ENCODE measurements at places on chromosomes 16 and 17.

DNA sequence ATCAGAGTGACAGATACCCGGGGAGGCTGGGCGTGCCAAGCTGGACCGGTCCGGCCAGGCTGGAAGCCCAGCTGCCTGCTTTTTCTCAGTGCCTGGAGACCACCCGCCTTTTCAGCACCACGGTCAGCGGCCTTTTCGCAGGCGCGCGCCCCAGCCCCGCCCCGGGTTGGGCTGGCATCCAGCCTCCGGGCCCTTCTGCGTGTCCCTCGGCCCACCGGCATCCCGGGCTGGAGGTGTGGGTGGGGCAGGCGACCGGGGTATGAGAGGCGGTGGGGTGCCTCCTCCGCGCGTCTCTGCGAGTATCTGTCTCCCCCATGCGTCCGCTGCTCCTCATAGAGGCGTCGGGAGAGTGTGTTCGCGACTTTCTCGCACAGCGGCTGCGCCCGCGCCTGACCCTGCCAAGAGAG is 102.5 kb downstream of the MRM1 start:
- DNase-seq, result peak; percentile 22

DNA sequence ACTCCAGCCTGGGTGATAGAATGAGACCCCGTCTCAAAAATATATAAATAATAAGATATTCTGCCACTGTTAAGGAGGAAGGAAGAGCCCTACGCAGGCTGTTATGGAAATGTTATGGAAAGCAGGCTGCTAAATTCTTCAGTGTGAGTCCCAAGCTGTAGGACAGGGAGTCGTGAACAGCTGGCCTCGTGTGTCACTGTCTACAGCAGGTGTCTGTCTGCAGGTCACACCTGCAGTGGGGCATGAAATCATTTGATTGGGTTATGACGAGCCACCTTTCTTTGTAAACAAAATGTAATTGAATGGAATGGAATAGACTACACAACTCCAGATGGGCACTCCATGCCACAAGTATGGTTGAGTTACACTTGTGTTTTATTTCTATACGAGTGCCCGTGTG is 15.6 kb upstream of the LITAF start:
- no peak for DNase-seq

- DNase-seq, result no peak
Measured at GRCh38 chr16:30601966-30602365, 8.2 kb downstream of the ZNF689 start.

DNA sequence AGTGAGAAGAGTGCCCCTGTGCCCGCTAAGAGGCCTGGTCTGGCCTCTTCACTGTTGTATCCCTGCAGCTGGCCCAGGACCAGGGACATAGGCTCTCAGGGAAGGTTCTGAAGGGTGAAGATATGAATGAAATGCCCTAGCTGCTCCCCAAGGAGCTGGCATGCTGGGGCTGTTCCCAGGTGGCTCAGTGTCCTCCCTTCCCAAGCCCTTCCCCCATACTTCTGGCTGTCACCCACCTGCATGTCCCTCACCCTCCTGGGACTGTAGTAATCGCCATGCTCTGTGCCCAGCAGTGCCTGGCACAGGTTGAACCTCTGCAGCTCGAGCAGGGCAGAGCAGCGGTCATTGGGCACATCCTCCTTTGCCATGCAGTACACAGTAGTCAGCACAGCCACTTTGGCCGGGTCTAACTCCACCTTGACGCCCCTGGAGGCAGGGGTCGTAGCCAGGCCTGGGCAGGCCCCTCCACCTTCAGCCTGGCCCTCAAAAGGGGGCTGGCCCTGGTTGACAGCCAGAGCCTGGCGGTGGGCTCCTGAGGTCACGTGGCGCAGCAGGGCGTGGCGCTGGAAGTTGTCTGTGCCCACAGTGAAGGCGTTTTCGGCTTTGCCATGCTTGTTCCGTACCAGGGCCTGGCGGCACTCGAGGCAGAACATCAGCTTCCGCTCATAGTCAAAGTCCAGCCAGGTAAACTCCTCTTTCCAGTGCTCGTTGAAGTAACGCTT is 7.6 kb downstream of the C17orf113 start:
- no peak for DNase-seq

DNA sequence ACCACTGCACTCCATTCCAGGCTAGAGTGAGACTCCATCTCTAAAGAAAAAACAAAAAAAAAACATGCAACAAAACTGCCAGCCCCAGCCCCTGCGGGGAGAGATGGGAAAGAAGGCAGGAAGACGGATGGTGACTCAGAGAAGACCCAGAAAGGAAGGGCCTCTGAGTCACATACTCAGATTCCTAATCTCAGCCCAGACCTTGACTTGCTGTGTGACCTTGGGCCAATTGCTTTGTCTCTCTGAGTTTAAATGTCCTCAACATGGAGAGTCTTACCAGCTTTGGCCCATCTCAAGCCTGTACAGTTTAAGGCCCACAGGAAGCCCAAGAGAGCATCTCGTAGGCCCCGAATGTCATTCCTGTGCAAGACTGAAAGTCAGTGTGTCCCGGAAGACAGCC is 86.5 kb upstream of the LHX1 start:
- no peak for DNase-seq

DNA sequence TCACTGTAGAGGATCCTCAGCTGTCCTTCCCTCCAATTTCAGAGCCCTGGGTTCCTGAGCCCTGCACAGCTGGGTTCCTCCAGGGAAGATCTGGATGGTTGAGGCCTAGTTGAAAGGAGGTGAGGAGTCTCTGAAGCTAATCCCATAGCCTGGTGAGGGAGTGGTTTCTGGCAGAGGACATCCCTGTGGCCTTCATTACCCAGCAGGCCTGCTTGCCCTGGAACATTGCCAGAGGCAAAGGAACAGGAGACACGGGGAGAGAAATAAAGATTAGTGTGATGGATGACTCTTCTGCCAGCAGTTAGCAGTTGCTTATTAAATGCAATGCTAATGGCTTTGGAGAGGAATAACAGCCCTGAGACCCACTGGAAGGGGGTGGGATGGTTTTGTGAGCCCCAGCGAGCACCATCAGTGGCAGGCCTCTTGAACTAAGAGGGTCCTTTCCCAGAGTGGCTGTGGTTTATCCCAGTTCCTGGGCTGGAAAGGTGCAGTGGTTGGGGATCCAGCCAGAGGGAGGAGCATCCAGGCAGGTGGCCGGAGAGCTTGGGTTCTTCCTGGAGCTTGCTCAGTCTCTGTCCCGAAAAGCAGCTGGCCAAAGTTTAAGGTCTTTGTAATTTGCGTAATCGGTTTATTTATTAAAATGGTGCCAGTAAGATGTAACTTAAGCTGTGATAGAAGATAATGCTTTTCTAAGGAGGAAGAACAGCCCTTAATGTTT is 209.7 kb downstream of the CCDC182 start:
- DNase-seq, result no peak

- DNase-seq, result no peak
Measured at GRCh38 chr16:17269439-17269838, 201.3 kb downstream of the XYLT1 start.

GRCh38 chr17:56076980-56077379 is 76.3 kb upstream of the ANKFN1 start:
- no peak for DNase-seq

GRCh38 chr17:48728232-48729231 is at the start of gene HOXB13:
Gene HOXB13 (minus strand): TSS chr17:48728750. CDS start chr17:48728593, 157 bp downstream.
- DNase-seq, result no peak

- no peak for DNase-seq
Measured at GRCh38 chr17:77527409-77527808, 386.6 kb downstream of the SEC14L1 start.

DNA sequence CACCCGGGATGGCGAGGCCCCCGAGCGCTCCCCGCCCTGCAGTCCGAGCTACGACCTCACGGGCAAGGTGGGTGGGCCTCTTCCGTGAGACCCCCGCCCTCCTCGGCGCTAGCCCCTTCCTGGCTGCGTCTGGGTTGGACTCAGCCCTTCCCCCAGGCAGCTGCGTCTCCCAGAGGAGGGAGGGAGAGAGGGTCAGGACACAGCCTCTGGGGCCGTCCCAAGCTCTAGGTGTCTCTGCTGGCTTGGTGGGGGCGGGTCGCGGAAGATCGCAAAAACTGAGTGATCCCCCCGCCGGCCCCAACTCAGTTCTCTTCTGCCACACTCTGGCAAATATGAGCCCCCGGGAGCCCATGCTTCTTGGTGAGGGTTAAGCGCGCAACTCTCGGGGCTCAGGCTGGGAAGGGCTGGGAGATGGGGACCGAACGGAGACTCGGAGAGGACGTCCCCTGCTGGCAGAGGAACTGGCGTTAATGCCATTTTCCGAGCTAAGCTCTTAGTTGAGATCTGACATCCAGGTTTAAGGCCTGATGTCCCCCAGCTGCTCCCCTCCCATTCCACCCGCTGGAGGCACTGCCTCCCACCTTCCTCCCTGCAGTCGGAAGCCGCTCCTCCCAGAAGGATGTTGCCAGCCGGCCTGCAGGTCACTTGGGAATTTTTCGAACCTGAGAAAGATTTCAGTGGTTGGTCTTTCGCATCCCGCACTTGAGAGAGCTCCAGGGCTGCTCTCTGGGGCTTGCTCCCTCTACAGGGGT is 419 bp downstream of the RAB37 start:
- DNase-seq, result peak; percentile 63

- no peak for DNase-seq
Measured at GRCh38 chr17:9467518-9467917, 108.1 kb downstream of the STX8 start.

DNA sequence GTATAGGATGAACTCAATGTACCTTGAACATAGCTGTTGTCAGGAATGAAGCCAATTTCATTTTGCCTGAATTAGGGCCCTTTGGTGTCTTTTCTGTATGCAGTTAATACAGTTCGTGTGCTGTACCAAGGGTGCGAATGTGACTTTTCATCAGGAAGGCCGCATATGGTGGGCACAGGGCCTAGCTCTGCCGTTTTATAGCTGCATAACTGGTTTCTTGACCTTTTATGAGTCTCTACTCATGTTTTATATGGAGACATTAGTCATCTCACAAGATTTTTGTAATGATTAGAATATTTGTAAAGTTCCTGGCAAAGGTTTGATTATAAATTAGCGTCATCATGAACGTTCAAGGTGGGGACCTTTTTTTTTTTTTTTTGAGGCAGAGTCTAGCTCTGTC is 511.6 kb downstream of the MAF start:
- DNase-seq, result no peak

DNA sequence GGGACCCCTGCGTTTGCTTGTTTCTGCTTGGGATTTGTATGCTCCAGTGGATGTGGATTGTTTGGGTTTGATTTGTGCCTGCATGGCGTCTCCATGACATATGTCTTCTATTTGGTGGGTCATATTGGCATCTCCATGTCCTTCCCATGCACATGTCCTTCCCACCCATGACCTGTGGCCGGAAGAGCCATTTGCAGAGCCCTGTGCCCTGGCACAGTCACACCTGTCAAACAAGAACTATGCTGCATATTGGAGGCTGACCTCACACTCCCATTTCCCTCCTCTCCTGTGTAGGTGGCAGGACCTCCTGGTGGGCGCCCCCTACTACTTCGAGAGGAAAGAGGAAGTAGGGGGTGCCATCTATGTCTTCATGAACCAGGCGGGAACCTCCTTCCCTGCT is 15.8 kb downstream of the ITGA3 start:
- no peak for DNase-seq

- no peak for DNase-seq
Measured at GRCh38 chr16:71303938-71304337, 14.7 kb upstream of the CMTR2 start.

- DNase-seq, result no peak
Measured at GRCh38 chr16:69035375-69035774, 70.1 kb upstream of the HAS3 start.

DNA sequence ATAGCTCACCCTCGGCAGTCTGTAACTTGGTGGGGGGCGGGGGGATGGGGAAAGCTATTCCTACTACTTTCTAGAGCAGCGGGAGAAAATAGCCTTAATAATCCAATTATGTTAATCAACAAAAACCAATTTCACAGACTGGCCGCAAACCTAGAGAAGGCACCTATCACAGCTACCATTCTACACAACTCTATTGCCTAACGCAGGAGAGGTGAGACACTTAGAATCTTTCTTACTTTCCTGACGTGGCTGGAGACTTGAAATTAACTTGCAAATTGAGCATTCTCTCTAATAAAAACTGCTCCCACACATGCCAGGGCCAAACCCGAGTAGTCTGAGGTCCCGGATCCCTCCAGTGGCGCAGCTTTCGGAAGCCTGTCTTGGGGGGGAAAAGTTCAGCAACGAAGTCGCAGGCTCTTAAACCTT is 794 bp downstream of the SMG6 start:
- DNase-seq, result no peak

GRCh38 chr17:40480501-40481003 is 20.9 kb downstream of the TNS4 start:
- peak; percentile 45 for DNase-seq

- DNase-seq, result no peak
Measured at GRCh38 chr17:6526362-6527152, 29.8 kb downstream of the PITPNM3 start.

DNA sequence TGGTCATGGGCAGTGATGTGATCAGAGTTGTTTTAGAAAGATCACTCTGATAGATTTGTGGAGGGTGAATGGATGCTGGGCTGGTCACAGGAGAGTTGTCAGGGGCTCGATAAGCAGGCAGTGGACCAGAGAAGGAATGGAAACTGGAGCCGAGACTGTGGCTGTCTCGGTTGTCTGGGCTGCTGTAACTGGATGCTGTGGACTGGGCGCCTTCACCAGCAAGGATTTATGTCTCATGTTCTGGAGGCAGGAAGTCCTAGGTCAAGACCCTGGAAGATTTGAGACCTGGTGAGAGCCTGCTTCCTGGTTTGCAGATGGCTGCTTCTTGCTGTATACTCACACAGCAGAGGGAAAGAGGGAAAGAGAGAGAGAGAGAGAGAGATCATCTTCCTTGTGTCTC is 203.6 kb downstream of the HS3ST4 start:
- DNase-seq, result no peak

DNA sequence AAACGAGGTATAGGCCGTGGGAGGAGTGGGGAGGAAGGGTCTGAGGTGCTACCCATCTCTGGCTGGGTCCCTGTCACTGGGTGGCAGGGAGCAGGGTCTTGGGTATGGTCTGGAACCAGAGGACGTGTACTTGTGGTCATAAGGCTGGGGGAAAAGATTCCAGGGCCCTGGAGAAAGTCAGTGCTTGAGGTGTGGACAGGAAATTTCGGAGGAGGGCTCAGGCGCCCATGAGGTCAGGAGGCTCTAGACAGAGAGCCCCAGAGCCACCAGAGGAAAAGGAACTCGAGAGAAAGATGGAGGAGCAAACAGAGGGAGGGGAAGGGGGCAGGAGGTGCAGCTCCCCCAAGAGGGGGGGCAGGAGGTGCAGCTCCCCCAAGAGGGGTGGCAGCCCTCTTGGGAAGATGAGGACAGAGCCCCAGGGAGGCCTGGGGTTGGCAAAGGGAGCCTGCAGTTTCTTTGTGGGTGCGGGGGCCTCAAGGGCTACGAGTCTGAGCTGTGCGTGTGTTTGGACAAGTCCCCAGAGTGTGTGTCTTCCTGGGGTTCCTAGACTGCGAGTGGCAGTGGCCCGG is 683 bp upstream of the SLC7A6 start:
- DNase-seq, result no peak

Data from memory B cell (primary cell).